ENCODE measurements at places on chromosomes 2 and 18. TPM values are rescaled to one million over a fixed set of nuclear protein-coding genes. Genes with fewer than 3 reads are reported as not detected.

- no peak for DNase-seq
These were observed 90.9 kb downstream of the CAPN13 start for GRCh38 chr2:30716123-30716900.

GRCh38 chr2:181657379-181657778 is 474 bp upstream of the CERKL start:
- no peak for DNase-seq

GRCh38 chr2:239964399-239965185 is 60.5 kb downstream of the NDUFA10 start:
- no peak for DNase-seq

The TCF7L1 gene
- total RNA-seq, result 37.1 TPM

- DNase-seq, result no peak
These were observed 881 bp downstream of the PIKFYVE start for GRCh38 chr2:208266936-208267335.

GRCh38 chr2:101132202-101132601 is 19.0 kb downstream of the TBC1D8 start:
- no peak for DNase-seq

The WDR33 gene
- total RNA-seq, result 50.5 TPM

The CCDC121 gene
- 12.3 TPM for total RNA-seq

GRCh38 chr18:50836521-50836957 is 16.7 kb upstream of the MRO start:
- no peak for DNase-seq

The FAM124B gene
- 4.6 TPM for total RNA-seq

GRCh38 chr2:72913486-72914205 is 3.7 kb upstream of the EMX1 start:
- no peak for DNase-seq

DNA sequence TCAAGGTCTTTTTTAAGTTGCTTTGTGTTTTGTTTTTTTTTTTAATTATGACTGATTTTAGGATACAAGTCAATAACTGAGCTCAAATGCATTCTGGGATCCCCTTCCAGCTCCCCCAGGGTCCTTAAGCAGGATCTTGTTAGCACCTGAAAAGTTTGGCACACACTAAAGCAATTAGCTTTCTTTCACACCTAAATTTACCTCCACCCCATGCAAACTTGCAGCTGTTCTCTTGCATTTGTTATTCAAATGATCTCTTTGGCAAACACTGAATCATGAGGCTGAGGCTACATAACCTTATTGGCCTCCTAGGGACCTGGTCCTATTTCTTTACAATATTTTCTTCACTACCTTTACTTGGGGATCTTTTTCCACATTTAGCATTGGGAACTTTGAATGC is 2026.1 kb upstream of the CELF4 start:
- DNase-seq, result no peak

- DNase-seq, result no peak
These were observed 46.3 kb downstream of the GPC1 start for GRCh38 chr2:240481720-240482119.

The KCNF1 gene
- not detected for total RNA-seq

DNA sequence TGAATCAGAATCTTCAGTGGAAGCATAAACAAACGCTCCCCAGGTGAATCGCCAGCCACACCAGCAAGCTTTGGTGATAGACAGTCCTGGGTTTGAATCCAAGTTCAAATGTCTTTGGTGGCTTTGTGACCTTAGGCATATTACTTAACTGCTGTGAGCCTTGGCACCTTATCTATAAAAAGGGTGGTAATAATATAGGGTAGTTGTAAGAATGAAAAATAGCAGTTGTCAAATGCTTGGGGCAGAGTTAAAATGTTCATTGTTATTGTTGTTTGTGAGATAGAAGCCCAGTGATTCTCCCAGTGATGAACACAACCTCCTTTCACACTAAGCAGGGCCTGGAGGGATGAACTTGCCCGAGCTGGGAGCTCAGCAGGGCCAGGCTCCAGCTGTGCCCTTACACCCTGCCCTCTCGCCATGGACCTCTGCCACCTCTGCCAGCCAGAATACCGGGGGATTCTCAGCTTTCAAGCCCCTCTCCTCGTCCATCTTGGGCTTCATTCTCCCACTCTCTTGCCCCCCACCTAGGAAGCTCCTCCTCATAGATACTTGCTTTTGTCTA is 6.1 kb upstream of the TMBIM1 start:
- no peak for DNase-seq

DNA sequence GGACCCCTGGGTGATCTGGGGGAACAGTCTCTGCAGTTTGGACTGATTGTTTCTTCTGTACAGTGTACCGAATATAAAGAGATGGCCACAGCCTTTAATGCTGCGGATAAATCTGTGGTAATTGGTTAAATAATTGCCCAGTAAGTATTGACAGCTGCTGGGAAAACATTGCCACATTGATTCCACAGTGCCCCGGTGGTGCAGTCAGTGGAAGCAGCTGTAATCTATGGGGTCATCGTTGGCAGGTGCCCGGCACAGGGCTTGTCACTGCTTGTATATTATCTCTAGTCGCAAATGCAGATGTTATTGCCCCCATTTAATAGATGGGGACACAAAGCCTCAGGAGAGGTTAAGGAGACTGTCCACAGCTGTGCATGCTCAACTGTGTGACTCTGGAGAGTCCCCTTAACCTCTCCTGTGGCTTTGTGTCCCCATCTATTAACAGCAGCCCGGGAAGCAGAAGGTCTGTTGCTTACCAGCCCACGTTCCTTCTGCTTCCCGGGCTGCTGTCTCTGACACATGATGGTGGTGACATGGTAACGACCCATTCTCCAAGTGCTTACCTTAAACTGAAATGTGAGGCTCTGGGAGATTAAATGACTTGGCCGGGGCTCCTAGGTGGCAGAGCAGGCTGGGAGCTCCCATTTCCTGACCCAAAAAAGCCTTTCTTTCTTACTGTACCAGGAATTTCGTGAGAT is 76.9 kb downstream of the NCK2 start:
- DNase-seq, result no peak

- no peak for DNase-seq
These were observed 2.7 kb downstream of the CCDC88A start for GRCh38 chr2:55416786-55417568.

Measured in uterus (tissue), 4 donors.